ENCODE measurements at places on chromosomes 5 and 9. TPM values are rescaled to one million over a fixed set of nuclear protein-coding genes. Genes with fewer than 3 reads are reported as not detected.

DNA sequence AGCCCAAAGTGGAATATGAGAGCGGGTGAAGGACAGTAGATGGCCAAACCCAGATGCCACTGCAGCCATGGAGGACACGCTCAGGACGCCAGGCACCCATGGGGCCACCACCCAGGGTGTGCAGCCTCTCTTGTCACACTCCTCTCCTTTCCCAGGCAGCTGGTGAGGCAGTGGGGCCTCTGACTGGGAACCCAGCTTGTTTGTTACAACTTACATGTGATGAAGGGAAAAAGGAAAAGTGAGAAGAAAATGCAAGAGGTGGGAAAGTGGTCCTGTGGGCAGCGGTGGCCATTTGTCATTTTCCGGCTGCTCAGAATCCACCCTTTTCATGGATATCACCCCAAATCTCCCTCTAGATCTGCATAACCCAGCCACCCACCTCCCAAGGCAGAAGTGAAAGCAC lies 62.7 kb upstream of the UNC5A start:
- DNase-seq, result no peak

- no peak for DNase-seq
Measured at GRCh38 chr5:142819825-142820224, 49.6 kb downstream of the ARHGAP26 start.

GRCh38 chr9:128945798-128946501 lies 1.5 kb downstream of the DOLK start:
- DNase-seq, result no peak

- DNase-seq, result no peak
Measured at GRCh38 chr5:133114933-133115310, 63.1 kb downstream of the HSPA4 start.

DNA sequence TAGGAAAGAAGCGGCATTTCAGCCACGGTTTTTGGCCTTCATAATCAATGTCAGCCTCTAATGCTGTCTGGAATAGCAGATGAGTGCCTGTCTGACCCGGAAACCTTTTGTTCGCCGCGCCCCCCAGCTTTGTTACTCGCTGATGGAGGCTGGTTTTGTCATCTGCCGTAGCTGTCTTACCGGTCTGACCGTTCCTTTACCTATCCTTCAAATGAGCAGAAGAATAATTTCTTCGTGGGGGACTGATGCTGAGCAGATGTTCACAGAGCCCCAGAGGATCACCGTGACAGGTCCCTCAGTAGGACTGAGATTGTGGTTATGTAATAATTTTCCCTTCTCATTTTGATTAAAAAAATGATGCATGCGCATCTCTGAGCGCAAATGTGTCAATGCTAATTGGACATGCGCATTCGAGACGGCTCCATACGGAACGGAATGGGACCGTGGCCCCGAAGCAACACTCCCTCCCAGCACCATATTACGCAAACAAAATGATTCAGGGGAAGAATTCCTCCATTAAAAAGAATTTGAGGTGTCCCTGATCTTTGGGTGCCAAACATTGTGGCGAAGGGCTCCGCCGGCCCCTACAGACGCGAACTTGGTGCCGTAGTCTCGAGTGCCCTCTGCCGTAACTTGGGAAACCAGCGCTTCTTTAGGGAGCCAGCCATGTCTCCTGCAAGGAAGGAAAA lies 27.6 kb downstream of the TLX3 start:
- DNase-seq, result peak; percentile 13

SH3RF2 gene
- 2.0 TPM for total RNA-seq

ZNF462 gene
- 28.5 TPM for total RNA-seq
